ELF-1 (cell line): ENCODE measurements at places on chromosomes 11 and 22.

DNA sequence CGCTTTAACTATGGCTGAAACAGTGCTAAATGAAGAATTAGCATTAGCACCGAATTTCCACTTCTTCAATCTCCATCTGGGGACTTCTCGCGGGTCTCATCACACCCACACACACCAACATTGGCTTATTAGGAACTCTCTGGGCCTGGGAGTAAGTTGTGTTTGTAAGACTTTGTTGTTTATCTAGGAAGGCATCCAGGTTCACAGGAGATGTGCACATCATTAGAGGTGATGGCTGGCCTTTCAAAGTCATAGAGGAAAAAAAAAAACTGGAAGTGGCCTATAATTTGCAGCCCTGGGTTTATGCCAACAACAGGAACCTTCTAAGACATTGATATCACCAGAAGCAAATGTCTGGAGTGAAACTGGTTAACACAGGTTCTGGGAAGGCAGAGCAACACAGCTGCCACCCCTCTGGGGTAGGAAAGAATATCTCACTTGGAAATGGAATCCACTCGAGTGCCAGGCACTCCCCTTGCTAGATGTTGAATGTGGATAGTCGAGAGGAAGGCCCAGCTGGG, 84.5 kb downstream of the TRAF6 start:
- DNase-seq = no peak

- DNase-seq = no peak
Measured at GRCh38 chr11:97048481-97048880, 658.7 kb downstream of the JRKL start.

DNA sequence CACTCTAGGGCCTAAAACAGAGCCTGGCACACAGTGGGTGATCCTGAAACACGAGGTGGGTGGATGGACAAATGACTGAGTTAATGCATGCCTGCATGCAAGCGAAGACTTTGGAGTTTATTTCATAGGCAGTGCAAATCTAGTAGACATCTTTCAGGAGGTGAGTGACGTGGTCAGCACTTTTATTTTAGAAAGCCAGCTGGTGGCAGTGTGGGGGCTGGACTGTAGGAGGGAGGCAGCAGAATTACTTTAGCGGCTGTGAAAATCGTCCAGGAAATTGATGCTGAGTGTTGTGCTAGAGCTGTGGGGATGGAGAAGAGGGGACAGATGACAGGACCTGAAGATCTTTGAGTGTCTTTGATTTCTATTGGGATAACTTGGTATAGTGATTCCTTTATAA, 47.1 kb downstream of the BMAL1 start:
- no peak for DNase-seq

DNA sequence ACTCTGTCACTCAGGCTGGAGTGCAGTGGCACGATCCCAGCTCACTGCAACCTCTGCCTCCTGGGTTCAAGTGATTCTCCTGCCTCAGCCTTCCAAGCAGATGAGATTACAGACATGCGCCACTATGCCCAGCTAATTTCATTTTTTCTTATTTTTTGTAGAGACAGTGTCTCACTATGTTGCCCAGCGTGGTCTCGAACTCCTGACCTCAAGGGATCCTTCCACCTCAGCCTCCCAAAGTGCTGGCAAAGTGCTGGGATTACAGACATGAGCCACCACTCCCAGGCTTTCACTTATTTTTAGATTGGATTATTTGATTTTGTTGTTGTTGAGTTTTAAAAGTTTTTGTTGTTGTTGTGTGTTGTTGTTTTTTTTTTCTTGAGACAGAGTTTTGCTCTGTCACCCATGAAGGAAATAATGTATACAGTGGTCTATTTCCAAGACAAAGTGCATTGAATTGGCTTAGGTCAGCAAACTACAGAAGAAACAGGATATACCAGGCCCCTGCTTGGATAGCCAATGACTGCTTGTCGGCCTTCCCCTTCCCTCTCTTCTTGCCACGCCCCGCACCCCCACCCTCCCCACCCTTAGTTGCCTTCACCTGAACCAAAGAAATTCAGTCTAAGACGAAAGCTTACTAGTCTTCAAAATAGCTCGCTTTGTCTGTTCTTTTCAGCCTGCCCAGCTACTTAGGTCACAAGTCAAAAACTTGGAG, 91.8 kb upstream of the CLDN5 start:
- DNase-seq = no peak

DNA sequence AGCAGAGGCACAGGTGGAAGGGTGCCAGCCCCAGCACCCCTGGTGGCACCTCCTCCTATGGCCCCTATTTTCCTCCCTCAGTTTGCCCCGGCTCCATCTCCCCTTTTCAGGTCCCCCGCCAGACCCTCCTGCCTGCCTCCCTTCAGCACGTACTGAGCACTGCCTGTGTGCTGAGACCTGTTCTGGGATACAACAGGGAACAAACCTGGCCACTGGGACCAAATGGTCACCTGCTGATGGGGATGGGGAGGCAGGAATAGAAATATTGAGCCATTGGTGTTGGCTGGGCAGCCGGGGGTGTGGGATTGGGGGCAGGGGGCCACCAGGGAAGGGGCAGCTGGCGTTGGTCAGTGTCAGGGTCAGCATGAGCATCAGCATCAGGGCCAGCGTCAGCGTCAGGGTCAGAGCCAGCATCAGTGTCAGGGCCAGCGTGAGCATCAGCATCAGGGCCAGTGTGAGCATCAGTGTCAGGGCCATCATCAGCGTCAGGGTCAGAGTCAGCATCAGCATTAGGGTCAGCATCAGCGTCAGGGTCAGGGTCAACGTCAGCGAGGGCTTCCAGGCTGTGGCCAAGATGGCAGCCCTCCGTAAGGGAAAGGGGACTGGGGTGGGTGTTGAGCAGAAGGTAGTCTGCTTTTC, 7.5 kb downstream of the ZNF74 start:
- DNase-seq = no peak
